ENCODE measurements at places on chromosomes 1 and 21. TPM values are rescaled to one million over a fixed set of nuclear protein-coding genes. Genes with fewer than 3 reads are reported as not detected.

Gene KPNA6
- total RNA-seq: 60.2 TPM

Gene SPRR1A
- total RNA-seq: not detected

Gene IARS2
- total RNA-seq: 65.4 TPM

Gene ZNF593OS
- total RNA-seq: 0.33 TPM

Gene C1orf226
- total RNA-seq: 4.0 TPM

Gene HSF2BP
- total RNA-seq: 0.33 TPM

Gene TDRD10
- total RNA-seq: 5.6 TPM

Gene CHI3L2
- total RNA-seq: 18.5 TPM

Gene AIRE
- not detected for total RNA-seq

Gene TMEM82
- total RNA-seq: not detected

Gene YTHDF2
- 53.1 TPM for total RNA-seq

Gene UBE2U
- total RNA-seq: not detected

Gene CFHR3
- 0.22 TPM for total RNA-seq

Gene NEGR1
- 12.3 TPM for total RNA-seq

Gene DSCAM
- not detected for total RNA-seq

Gene FCRL5
- 0.15 TPM for total RNA-seq

Gene CNKSR1
- 20.0 TPM for total RNA-seq

Gene NT5C1A
- not detected for total RNA-seq

Gene FNDC5
- 4.0 TPM for total RNA-seq

Gene NTNG1
- total RNA-seq: not detected

Gene NFASC
- 9.4 TPM for total RNA-seq

Gene DDR2
- 40.9 TPM for total RNA-seq

Gene WNT9A
- 2.5 TPM for total RNA-seq

Gene MASP2
- total RNA-seq: not detected

Gene LINGO4
- 0.22 TPM for total RNA-seq

Gene RGS16
- total RNA-seq: 35.7 TPM

Gene NBPF4
- total RNA-seq: not detected

Gene IL24
- total RNA-seq: not detected

Gene SPRR2F
- total RNA-seq: not detected

Gene LMX1A
- total RNA-seq: not detected

Gene SOX13
- 22.1 TPM for total RNA-seq

Gene RBBP5
- 20.2 TPM for total RNA-seq

Gene AVPR1B
- total RNA-seq: 0.38 TPM

Gene HAO2
- not detected for total RNA-seq

Gene AGRN
- total RNA-seq: 68.3 TPM

Gene S100A16
- total RNA-seq: 104 TPM

Gene CCT3
- total RNA-seq: 121 TPM

Gene CFAP57
- 3.2 TPM for total RNA-seq

Gene ANXA9
- 10.3 TPM for total RNA-seq

Gene PCNX2
- 35.1 TPM for total RNA-seq

Gene FLG2
- not detected for total RNA-seq

Gene SMCP
- total RNA-seq: not detected

Gene RGSL1
- total RNA-seq: not detected

Gene C4BPA
- total RNA-seq: not detected

Gene PIAS3
- total RNA-seq: 21.2 TPM

Gene COX20
- 83.6 TPM for total RNA-seq

Gene PCP4L1
- 0.39 TPM for total RNA-seq

Gene TAF13
- total RNA-seq: 46.5 TPM

Gene TDRD5
- 0.81 TPM for total RNA-seq

Gene DEPDC1
- 0.11 TPM for total RNA-seq

Gene KRTAP19-4
- not detected for total RNA-seq

Gene NUP210L
- 0.38 TPM for total RNA-seq

Gene OR10J1
- not detected for total RNA-seq

Gene FAM131C
- total RNA-seq: 2.7 TPM

Gene FCRL2
- not detected for total RNA-seq

Gene OR2L2
- 0.34 TPM for total RNA-seq
